ENCODE measurements at places on chromosomes 7 and 10. TPM values are rescaled to one million over a fixed set of nuclear protein-coding genes. Genes with fewer than 3 reads are reported as not detected.

Gene DKK1
- polyA plus RNA-seq = 42.8 TPM

GRCh38 chr7:407721-408539 lies 111.7 kb downstream of the PDGFA start:
- peaks cover 11% of the 10 kb centered on the region for H3K4me1 ChIP-seq
- no peak for DNase-seq
- no peaks in the 10 kb centered on the region for H3K27me3 ChIP-seq
- H3K27ac ChIP-seq = no peak overlapping the region
- H3K4me3 ChIP-seq = no peak overlapping the region
- H3K36me3 ChIP-seq = no peaks in the 10 kb centered on the region

GRCh38 chr10:100245484-100246220 lies 16.3 kb upstream of the CHUK start:
- H3K4me3 ChIP-seq = no peak overlapping the region
- no peak for DNase-seq
- H3K27me3 ChIP-seq = no peaks in the 10 kb centered on the region
- H3K27ac ChIP-seq = no peak overlapping the region
- no peaks in the 10 kb centered on the region for H3K4me1 ChIP-seq

- H3K4me3 ChIP-seq = no peak overlapping the region
- H3K27ac ChIP-seq = no peak overlapping the region
- H3K27me3 ChIP-seq = no peaks in the 10 kb centered on the region
- H3K36me3 ChIP-seq = no peaks in the 10 kb centered on the region
- no peak for DNase-seq
Observed at GRCh38 chr10:86498598-86498997, 23.0 kb downstream of the WAPL start.

All from hepatocyte (in vitro differentiated cells).